ENCODE measurements at places on chromosomes 6 and 20.

DNA sequence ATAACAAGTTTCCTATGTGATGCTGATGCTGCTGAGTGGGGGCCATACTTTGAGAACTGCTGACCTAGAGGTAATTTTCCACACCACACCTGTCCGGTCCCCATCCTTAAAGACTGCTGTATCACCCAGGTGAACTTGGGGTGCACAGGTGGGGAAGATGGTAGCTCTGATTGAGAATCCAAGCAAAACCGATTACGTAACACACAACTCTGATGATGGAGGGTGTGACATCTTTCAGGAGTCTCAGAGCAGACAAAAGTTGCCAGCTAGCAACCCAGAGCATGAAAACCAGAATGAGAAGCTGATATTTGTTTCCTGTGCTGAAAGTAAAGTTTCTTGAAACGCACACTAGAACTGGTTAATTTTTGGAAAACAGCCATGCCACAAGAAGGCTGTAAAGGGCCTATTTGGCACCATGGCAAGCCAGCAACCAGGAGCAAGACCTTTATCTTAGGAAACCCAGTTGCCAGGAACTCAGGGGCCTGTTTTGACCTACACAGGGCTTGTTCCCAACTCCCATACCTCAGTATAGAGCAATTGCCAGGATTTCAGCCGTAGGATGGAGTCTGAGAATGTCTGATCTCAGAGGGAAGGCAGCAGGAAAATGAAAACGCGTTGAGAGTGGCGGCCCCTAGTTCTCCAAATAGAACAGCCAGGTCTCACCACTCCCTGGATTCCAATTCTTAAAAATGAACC is 21.6 kb upstream of the TBC1D7 start:
- no peak for DNase-seq

DNA sequence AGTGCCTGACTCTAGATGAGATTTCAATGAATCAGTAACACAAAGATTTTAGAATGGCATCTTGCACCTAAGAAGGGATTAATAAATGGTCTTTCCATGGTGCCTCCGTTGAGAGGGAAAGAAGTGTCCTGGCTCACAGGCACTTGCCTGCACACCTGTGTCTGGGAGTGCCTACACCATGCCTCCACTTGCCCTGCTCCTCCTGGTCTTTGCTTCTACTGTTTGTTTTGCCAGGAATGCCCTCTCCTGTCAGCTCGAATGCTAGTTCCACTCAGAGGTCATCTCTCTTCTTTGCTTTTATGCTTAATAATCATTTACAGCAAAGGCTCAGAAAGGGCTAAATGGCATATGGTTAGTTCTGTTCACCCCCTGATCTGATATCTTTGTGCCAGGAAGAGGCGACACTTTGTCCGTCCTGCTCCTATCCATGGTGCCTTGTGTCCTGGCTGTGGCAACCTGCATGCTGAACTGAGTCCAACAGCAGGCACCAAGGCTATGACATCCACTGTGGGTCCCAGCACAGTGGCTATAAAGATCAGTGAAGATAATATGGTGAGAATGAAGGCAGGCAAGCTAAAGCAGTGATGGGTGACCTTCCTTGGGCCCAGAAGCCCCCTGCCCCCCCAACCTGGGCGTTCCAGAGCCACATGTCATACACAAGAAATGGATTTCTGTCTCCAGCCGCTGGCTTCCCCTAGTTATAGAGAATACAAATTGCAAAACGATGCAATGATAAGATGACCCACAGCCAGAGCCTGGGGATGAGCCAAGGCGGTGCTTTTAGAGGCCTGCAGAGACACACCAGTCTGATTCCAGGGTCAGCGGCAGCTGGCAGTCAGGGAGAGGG is 1.4 kb downstream of the C6orf132 start:
- no peak for DNase-seq

DNA sequence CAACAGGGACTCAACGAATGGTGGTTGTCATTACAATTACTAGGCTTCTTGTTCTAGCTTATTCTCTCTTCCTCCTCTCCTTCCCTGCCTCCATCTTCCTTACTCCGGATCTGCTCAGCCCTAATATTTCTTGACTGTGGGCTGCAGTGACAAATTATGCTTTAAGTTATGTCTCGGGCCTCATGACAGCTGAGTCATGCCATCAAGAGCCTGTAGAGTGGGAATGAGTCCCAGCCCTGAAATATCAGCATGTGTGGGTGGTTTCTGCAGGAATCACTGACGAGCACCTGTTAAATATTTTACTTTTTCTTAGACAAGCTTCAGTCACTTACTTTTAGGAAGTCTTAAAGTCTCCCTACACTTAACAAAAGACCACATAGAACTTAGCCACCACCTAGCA is 83.1 kb upstream of the CBLN4 start:
- no peak for DNase-seq

DNA sequence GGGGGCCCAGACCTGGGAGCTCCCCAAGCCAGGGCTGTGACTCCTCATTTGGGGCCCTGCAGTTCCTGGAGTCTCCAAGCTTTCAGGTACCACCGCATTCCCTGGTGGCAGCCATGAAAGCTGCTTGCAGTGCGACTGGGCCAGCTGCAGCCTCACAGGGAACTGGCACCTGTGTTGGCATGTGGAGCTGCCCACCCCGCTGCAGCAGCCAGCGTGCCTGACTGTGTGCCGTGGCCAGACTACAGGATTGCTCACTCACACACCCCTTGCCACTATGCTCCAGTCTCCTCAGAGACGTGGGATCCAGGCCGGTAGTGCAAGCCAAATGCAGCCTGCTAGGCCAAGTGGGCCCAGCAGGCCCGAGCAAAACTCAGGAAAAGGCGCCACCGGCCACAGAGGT is 450.7 kb downstream of the COL12A1 start:
- no peak for DNase-seq

GRCh38 chr6:88179692-88180091 is 13.5 kb upstream of the CNR1 start:
- no peak for DNase-seq

- no peak for DNase-seq
These were observed 42.0 kb downstream of the STK35 start for GRCh38 chr20:2143594-2143993.

GRCh38 chr20:33127422-33128097 is 40.4 kb upstream of the BPIFA2 start:
- no peak for DNase-seq

GRCh38 chr6:122789182-122790027 is at the start of gene SMPDL3A:
Gene SMPDL3A, plus strand, starts transcription at chr6:122789258. Its CDS starts 89 bp downstream, at chr6:122789347.
- DNase-seq, result peak; percentile 39

DNA sequence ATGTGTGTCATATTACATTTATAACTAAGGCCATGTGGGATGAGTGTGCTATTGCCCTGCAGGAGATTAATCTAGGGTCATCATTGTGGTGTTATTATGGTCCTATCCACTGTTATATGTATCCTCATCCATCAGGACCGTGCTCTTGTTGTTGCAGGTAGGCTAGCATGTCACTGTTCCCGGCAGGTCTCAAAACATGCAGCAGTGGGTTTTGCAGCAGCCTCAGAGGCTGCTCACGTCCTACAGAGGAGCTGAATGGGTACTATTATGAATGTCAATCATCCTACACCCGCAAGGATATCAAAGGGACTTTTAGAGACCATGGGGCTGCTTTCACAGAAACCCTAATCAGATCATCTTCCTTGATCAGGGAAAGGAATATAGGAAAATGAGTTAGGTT is 318.2 kb downstream of the SAMD5 start:
- DNase-seq, result no peak

DNA sequence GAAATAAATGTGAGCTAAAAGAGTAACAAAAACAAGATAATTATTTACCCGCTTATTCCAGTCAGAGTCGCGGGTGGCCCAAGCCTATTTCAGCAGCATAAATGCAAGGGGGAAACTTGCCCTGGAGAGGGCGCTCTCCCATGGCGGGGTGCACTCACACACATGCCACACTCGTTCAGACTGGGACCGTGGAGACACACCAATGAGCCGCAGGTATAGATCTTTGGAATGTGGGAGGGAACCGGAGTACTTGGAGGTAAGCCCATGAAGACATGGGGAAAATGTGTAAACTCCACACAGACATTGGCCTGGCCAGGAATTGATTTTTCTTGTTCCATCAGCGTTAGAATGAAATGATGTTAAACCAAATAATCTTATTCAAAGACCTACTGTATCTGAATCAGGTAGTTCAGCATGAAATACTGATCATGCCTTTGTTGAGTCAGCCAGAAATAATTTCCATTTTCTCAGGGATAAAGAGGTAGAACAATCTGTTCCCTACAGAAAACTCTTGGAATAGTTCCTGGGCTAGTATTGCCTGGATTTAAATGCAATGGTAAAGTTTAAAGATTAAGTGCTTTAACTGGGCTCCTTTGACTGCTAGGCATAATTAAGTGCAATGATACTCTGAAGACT is 191.5 kb downstream of the MCHR2 start:
- peak; percentile 67 for DNase-seq

DNA sequence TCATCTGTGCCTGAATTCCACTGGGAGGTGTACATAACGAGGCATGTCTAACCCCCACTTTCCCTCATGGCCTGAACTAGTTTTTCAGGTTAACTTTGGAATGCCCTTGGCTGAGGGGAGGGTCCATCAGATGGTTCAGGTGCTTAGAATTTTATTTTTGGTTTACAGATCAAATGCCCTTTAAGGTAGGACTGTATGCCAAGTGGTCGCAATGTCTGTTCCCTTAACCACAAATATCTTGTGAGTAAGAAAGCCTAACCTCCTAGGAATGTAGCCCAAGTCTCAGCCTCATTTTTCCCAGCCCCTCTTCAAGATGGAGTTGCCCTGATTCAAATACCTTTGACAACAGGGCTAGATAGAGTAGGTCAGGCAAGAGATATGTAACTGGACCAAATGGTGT is 78.4 kb downstream of the RNASET2 start:
- DNase-seq, result no peak

GRCh38 chr6:74066168-74066871 is 370.3 kb downstream of the CD109 start:
- DNase-seq, result no peak

GRCh38 chr6:105038259-105038658 is 81.4 kb downstream of the LIN28B start:
- no peak for DNase-seq

GRCh38 chr6:154039231-154039842 is at the start of gene OPRM1:
Gene OPRM1, plus strand, starts transcription at chr6:154039240. Its CDS starts 305 bp downstream, at chr6:154039545.
- DNase-seq, result peak; percentile 68

DNA sequence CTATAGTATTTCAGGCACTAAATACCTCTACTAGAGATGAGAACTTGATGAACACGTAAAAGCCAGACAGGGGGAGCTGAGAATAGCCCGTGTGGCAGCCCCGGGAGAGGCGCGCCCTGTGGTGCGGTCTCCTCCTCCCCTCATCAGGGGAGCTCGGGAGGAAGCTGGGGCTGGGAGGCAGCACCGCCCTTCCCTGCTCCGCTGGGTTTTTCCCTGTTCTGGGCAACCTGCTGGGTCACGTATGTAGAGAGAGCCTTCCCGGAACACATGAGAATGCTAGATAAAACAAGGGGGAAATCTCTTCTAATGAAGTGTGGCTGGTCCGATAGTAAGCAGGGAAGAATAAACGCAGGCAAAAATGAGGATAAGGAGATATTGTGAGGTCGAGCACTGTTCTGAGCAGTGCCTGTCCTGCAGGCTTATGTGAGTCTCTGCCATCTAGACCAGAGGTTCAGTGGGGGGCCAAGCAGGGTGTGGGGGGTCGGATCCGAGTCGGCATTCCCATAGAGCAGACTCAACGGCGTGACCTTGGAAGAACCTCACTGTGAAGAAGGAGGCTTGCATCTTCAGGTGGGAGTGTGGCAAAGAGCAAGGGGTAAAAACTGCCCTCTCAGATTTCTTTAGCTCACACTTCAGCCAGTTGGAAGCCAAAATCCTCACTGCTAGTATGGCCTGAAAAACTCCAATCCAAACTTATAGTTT is 13.4 kb upstream of the RPS6KA2 start:
- DNase-seq, result no peak

DNA sequence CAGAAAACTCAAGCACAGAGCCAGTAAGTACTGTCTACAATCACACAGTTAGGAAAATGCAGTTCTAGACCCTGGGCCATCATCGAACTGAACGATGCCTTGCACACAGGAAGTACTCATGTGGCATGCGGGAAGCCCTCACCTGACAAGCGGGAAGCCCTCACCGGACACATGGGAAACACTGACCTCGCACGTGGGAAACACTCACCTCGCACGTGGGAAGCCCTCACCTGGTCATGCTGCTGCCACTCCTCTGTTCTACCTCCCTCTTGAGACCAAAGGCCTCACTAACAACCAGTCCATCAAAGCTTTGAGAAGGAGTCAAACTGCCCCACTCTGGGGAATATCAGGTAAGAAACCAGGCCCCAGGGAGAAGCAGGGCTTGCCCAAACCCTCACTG is 105.6 kb upstream of the PTPRT start:
- no peak for DNase-seq

- DNase-seq, result no peak
These were observed 586.9 kb upstream of the ARID1B start for GRCh38 chr6:156190270-156190669.

- no peak for DNase-seq
These were observed 172.2 kb downstream of the ARID1B start for GRCh38 chr6:156949376-156949775.

GRCh38 chr20:48945840-48946514 is 24.5 kb downstream of the ARFGEF2 start:
- DNase-seq, result no peak

Measured in iPS DF 6.9 (cell line).